ENCODE measurements at places on chromosomes 4 and X.

- DNase-seq = no peak
These were observed 15.7 kb downstream of the PGAM4 start for GRCh38 chrX:77953708-77954107.

DNA sequence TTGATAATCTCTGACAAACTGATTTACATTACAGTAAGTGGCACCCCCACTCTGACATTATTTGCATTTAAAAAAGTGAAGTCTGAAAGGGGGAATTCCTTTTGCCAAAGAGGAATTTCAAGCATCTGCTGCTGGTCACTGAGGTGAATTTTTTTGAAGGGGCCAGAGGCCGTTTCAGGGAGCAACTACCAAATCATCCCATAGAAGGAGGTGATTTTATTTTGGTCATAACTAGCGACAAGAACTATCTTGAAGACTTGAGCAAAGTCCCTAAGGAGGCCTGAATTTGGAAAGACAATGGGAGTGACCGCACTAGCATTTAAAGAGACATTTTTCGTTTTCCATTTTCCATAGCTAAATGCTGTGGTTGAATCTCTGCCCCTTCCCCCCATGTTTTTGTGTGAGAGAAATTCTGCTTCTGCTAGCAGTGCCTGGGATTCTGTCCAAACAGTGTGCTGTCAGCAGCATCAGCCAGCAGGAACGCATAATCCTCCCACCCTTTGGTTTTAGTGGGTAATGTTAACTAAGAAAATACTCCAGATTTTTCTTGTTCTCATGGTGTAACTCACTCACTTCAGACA lies 110.1 kb upstream of the MED14 start:
- peak; percentile 54 for DNase-seq

DNA sequence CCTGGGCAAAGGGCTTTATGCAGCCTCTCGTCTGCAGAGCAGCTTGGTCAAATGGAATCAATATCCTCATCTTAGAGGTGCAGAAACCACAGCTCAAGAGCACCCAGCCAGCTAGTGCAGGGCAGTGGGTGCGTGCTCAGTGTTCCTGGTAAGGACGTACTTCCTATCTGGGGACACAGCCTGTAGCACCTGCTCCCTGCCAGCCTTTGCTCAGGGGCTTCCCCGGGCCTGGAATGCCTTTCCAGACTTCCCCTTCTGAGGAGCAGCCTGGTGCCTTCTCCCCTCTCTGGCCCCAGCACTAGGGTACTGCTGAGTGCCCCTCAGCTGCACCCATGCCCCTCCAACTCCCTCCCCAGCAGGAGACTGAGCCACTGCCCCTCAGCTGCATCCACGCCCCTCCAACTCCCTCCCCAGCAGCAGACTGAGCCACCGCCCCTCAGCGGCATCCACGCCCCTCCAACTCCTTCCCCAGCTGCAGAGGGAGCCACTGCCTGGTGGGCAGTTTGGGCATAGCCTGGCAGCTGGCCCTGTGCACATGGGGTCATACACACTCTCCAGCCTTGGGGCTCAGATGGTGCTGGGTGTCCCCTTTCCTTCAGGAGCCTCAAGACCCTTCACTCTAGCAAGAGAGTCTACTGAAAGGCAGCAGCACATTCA lies 42.2 kb upstream of the AFAP1 start:
- no peak for DNase-seq

DNA sequence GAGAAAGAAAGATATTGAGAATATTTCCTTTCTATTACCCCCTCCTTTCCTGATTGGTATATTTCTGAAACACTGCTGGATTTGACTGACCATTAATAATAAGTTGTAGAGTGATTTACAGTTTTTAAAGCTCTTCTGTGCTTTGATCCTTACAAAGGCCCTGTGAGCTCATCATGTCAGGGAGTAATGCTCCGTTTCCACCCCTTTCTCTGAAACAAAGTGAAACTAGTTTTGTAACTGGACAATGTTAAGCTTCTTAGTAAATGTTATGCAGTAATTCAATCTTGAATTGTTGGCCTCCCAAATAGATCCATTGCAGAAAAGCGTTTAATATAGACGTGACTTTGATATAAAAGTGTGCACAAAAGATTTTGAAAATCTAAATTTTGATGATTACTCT lies 190.1 kb upstream of the GNPDA2 start:
- DNase-seq = no peak
